ENCODE measurements at places on chromosomes 2 and 18.
A peak's percentile ranks its signal among the peaks of the same experiment; 100 is the strongest.

GRCh38 chr2:237345411-237345810, 68.6 kb downstream of the COL6A3 start:
- no peak for DNase-seq

DNA sequence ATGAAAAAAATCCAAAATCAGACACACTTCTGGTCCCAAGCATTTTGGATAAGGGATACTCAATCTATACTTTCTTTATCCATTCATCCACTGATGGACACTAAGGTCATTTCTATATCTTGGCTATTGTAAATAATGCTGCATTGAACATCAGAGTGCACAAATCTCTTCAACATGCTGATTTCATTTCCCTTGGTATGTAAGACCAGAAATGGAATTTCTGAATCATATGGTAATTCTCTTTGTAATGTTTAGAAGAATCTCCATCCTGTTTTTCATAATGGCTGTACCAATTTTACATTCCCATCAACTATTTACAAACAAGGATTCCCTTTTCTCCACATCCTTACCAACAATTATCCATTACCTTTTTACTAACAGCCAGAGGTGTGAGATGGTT, 33.7 kb upstream of the MCM6 start:
- DNase-seq: no peak

DNA sequence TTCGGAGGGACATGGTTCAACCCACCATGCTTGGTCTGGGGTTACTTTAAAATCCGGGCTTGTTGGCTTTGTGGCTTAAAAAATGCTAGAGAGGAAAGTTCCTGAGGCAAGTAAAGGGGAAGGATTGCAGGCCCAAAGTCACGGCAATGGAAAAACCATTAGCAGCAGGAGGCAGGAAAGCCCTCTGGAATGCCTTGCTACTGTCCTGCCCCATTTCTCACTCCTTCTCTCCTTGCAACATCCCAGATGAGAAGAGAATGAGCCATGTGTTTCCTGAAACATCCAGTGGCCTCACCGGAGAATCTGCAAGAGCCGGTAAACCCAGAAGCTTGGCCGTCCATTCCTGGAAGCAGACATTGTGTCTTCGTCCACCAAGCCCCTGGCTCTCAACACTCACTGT, 97.4 kb upstream of the LCLAT1 start:
- DNase-seq: no peak

- DNase-seq: no peak
Measured at GRCh38 chr2:40325116-40325515, 126.8 kb downstream of the SLC8A1 start.

DNA sequence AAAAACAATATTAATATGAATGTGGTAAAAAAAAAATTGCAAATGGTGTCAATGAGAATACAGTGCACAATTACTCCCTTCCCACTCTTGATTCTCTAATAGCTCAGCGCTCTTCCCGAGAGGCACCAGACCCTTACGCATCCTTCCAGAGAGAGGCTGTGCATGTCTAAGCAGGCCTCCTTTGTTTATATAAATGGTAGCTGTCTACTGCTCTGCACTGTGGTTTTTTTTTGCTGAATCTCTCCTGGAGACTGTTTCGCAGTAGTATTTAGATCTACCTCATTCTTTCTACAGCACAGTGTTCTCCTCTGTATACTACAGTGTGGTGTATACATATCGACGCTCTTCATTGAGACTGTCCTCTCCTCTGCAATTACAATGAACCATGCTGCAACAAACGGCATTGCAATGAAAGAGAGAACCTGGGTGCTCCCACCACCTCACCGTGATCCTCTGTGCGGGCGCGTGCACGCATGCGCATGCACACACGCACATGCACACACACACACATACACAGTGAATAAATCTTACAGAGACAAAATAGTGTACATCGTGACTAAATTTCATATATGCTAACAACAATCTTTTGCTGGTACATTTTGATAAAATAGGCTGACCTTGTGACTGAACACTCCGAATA, 19.4 kb downstream of the SEPTIN10 start:
- no peak for DNase-seq

DNA sequence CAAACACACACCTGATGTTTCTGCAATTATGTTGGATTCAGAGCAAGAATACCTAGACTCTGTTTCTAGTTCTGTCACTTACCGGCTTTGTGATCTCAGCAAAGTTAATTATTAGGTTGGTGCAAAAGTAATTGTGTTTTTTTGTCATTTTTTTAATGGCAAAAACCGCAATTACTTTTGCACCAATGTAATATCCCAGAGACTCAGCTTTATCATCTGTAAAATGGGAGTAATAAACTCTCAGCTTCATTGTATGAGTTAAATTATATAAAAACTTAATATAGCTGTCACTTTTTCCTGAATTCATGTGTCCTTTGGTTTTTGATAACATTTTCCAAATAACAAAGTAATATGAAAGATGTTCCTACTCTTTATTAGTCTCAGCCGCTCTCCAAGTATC, 251.7 kb downstream of the TRIB2 start:
- no peak for DNase-seq

DNA sequence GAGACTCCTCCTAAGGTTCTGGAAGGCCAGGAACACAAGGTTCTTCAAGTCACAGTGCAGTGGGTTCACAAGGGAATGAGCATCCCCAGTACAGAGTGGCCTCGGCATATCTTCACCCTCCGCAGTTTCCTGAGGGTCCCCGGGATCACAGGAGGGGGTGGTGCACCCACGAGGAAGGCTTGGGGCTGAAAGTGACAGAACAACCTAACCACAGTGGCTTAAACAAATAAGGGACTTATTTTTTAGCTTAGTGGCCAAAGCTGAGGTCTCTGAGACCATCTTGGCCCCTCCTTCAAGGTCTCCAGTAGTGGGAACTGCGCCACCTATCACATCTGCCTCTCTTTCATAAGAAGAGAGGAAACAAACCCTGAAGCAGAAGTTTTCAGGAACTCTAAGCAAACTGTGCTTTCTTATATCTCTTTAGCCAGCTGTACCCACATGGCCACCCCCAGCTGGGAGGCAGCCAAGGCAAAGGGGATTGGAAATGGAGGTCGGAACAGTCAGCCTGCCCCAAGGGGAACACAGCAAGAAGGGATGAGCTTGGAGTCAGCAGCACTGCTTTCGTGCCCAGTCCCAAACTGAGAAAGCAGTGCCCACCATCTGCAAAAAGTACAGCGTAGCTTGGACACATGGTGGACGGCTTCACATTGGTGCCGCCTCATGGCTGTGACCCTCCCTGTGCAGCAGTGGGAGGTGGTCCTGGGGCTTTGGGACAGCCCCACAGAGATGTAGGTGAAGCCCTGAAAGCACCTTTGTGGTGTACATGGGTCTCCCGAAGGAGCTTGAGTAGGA, 260.0 kb upstream of the ID2 start:
- DNase-seq: peak; percentile 83

DNA sequence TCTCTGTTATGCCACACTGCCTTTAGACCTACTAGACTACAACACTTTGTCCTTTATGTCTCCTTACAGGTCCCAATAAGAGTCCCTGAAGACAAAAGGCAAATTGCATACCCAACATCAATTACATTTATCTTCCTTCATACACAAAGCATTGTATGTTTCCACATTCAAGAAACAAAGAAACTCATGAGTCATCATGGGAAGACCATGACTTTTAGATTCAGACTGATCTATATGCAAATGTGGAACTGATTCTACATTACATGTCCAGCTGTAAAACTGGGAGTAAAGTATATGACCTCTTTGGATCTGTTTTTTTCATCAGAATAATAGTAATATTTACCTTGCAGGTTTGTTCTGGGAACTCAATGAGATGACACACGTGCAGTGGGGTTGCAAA, 25.2 kb upstream of the HNMT start:
- DNase-seq: no peak

Measured in GM12865 (cell line).